ENCODE measurements at places on chromosomes 5 and 9.

- no peak for DNase-seq
Measured at GRCh38 chr9:132887181-132888120, 8.8 kb downstream of the SPACA9 start.

- DNase-seq: no peak
Measured at GRCh38 chr5:64437496-64437895, 68.3 kb upstream of the RGS7BP start.

GRCh38 chr5:31116466-31117031, 76.9 kb upstream of the CDH6 start:
- no peak for DNase-seq

- no peak for DNase-seq
Measured at GRCh38 chr9:38092200-38092524, 23.1 kb upstream of the SHB start.

- DNase-seq: no peak
Measured at GRCh38 chr5:181114284-181114843, 16.6 kb downstream of the OR2V1 start.

DNA sequence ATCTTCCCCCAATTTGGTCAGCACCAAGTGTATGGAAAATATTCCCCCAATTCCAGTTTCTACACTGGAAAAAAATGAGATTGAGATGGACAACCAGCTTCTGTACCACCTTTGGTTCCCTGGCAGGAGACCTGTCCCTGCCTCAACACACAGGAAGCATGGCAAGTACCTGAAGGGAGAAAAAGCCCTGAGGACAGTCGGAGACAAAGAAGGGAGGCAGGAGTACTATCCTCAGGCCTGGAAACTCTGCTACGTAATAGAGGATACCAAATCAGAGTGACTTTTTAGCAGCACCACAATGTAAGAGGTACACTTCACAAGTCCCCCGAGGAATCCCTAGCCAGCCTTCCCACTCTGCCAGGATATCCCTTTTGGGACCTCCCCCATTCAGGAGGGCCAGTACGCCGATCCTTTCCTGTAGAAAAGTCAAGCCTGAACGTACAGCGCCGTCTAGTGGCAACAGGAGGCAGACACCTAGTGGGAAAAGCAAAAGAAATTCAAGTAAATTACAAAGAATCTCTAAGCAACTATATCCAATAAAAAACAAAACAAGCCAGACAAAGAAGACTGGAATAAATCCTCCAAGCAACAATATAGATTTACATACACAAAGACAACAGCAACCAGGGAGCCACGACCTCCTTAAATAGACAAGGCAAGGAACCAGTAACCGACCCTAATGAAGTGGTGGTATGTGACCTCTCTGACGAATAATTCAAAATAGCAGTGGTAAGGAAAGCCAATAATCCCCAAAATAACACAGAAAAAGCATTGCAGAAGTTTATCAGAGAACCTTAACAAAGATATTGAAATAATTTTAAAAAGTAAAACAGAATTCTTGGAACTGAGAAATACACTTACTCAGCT, 63.3 kb upstream of the SLCO6A1 start:
- DNase-seq: no peak

All from CD4-positive, alpha-beta T cell treated with Interleukin-6 at 100 ng/mL for 8 hours (primary cell).